Colonic mucosa (tissue), 4 donors: ENCODE measurements at places on chromosomes 2 and 18. TPM values are rescaled to one million over a fixed set of nuclear protein-coding genes. Genes with fewer than 3 reads are reported as not detected.

GRCh38 chr18:56511996-56512395 lies 126.4 kb downstream of the TXNL1 start:
- DNase-seq: no peak
- no peak overlapping the region for H3K27ac ChIP-seq
- no peaks in the 10 kb centered on the region for H3K27me3 ChIP-seq
- no peaks in the 10 kb centered on the region for H3K4me1 ChIP-seq

DNA sequence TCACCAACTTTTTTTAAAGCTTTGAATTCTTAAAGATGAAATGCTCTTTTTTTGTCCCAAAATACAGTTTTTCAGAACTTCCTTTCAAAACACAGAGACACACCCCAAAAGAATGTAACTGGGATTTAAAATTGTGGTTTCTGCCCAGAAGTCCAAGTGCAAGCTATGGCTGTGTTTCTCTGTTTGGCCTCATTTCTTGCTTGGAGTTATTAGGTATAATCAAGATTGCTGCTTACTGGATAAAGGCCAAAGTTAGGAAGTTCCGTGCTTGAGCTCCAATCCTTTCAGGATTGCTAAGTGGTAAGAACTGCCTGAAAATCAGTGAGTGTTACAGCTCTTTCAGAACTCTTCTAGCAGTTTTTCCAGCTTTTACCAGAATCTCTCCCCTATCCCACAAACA lies 16.9 kb downstream of the ZBTB7C start:
- H3K27ac ChIP-seq: no peak overlapping the region
- no peak overlapping the region for H3K4me3 ChIP-seq
- DNase-seq: no peak
- H3K4me1 ChIP-seq: no peaks in the 10 kb centered on the region

Gene GALR1
- 0.16 TPM for total RNA-seq

DNA sequence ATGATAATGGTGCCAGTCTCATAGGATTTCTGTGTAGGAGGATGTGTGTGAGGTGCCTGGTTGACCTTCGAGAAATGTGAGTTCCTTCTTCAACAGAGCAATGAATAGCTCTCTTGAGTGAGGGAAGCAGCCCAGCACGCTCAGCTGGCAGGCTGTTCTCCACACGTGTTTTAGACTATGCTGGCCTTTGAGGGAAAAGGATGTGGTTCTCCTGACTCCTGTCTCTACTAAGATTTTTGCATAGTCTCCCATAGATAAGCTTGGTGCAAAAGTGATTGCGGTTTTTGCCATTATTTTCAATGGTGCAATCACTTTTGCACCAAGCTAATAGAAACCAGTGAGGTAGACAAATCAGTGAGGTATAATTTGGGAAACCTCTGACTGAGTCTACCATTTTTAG lies 284.1 kb downstream of the SLC4A3 start:
- H3K27me3 ChIP-seq: no peaks in the 10 kb centered on the region
- H3K36me3 ChIP-seq: no peaks in the 10 kb centered on the region
- DNase-seq: no peak
- no peak overlapping the region for H3K4me3 ChIP-seq
- no peaks in the 10 kb centered on the region for H3K4me1 ChIP-seq
- no peak overlapping the region for H3K27ac ChIP-seq

DNA sequence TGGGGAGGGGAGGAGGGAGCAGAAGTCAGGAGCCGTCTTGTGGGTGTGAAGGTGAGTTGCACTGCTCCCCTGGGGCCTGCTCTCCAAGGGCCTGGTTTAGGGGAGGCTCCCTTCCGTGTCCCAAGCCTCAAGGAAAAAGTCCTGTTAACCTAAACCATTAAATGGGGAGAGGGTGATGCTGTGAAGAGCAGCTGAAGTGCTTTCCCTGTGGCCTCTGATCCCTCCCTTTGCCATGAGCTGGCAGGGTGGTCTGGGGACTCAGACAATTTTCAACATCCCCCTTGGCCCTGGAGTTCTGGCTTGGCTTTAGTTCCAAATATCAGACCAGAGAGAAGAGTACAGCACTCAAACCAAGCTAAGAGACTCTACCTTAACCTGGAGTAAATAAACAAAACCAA lies 692 bp upstream of the POMC start:
- H3K36me3 ChIP-seq: no peaks in the 10 kb centered on the region
- H3K4me3 ChIP-seq: no peak overlapping the region
- no peak overlapping the region for H3K27ac ChIP-seq
- DNase-seq: no peak

- peaks cover 40% of the 10 kb centered on the region for H3K4me1 ChIP-seq
- peak overlapping the region; percentile 78 for H3K27ac ChIP-seq
- no peak overlapping the region for H3K4me3 ChIP-seq
- no peaks in the 10 kb centered on the region for H3K36me3 ChIP-seq
- DNase-seq: no peak
Measured at GRCh38 chr2:96769814-96770213, 9.1 kb downstream of the CNNM4 start.

GRCh38 chr2:196426122-196426521 lies 213.4 kb upstream of the CCDC150 start:
- H3K36me3 ChIP-seq: no peaks in the 10 kb centered on the region
- DNase-seq: no peak
- H3K27me3 ChIP-seq: no peaks in the 10 kb centered on the region

DNA sequence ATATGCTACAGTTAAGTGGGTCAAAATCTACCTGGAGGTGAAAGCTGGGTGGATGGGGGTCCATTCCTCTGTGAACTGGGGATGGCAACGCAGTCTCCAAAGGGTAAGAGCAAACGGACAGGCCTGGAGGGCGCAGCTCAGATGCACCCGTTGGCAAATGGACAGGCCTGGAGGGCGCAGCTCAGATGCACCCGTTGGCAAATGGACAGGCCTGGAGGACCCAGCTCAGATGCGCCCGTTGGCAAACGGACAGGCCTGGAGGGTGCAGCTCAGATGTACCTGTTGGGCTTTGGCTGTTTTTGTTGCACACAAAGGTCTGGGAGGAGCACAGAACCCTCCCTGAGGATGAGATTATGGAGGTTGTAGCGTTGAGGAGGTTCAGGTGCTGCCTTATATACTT lies 33.7 kb downstream of the RBFA start:
- H3K27me3 ChIP-seq: no peaks in the 10 kb centered on the region
- H3K27ac ChIP-seq: no peak overlapping the region
- H3K4me1 ChIP-seq: no peaks in the 10 kb centered on the region
- H3K36me3 ChIP-seq: no peaks in the 10 kb centered on the region
- no peak for DNase-seq

GRCh38 chr2:221969087-221969829 lies 329.5 kb downstream of the PAX3 start:
- H3K36me3 ChIP-seq: no peaks in the 10 kb centered on the region
- H3K4me3 ChIP-seq: no peak overlapping the region
- no peaks in the 10 kb centered on the region for H3K4me1 ChIP-seq
- H3K27ac ChIP-seq: no peak overlapping the region
- DNase-seq: no peak

Gene AGXT
- 6.1 TPM for total RNA-seq

Gene FAM110C
- total RNA-seq: 20.1 TPM

Gene POTEC
- total RNA-seq: not detected

DNA sequence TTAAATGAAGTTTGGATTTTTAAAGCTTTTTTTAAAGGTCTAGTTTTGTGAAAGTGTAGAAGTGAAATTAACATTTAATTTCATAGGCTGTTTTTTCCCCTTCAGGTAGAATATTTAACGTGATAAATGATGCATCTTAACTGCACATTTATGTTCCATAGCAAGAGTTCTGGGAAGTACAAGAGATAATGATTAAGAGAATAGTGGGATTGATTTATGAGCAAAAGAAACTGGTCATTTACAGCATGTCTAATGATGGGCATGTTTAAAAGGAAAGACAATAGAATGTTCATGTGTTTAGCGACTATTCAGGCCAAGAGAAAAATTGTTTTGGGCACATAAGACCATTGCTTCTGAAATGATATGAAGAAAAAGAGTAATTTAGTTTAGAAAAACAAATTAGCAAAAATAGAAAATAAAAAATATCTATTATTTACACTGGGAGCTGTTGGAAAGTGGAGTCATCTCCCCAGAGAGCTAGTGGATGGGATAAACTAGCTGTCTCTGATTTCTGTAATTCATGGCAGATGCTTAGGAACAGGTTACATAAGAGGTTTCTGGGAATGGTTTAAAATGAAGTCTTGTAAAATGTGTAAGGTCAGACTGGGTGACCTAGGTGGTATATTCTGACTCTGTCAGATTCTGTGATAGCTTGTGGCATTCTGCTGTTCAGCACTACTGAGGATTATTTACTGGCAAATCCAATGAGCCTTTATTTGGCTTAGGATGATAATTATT lies 60.7 kb downstream of the WDR7 start:
- no peak overlapping the region for H3K27ac ChIP-seq
- no peaks in the 10 kb centered on the region for H3K36me3 ChIP-seq
- H3K4me3 ChIP-seq: no peak overlapping the region
- no peaks in the 10 kb centered on the region for H3K27me3 ChIP-seq
- no peak for DNase-seq
- H3K4me1 ChIP-seq: no peaks in the 10 kb centered on the region

GRCh38 chr18:76451396-76452331 lies 43.4 kb downstream of the ZNF516 start:
- H3K27ac ChIP-seq: peak overlapping the region; percentile 76
- no peak for DNase-seq
- peak overlapping the region; percentile 54 for H3K4me3 ChIP-seq
- H3K4me1 ChIP-seq: no peaks in the 10 kb centered on the region
- H3K36me3 ChIP-seq: no peaks in the 10 kb centered on the region

Gene SMARCAL1
- 13.8 TPM for total RNA-seq

DNA sequence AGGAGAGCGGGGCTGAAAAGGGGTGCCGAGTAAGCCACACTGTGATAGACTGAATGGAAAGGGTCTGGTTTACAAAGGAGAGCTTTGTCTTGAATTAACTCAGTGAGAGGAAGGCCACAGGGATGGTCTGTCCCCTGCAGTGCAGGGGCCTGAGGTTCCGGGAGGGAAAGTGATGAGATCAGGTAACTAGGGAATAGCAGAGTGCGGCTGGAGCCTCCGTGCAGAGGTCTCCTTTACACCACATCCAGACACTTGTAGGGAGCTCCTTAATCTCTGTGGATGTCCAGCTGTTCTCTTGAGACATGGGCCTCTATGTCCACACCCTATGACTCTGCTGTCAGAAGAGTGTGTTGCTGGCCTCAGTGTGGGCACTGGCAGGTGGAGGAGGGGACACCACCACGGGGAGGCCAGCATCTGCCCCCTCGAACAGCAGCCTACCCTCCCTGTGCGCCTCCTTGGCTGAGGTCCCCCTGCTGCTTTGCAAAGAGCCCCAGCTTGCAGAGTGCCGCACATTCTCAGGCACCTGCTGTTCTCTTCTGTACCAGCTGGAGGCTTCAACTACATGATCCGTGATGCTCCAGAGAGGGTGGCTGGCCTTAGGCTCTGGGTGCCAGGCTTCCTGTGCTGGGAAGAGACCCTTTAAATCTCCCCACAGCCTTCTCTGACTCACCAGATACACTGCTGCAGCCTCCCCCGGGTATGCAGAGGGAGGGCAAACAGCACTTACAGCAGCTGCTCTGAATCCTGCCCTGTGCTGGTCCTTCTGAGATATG lies 25.9 kb downstream of the ENOSF1 start:
- no peak overlapping the region for H3K27ac ChIP-seq
- no peaks in the 10 kb centered on the region for H3K27me3 ChIP-seq
- no peak for DNase-seq
- H3K4me1 ChIP-seq: no peaks in the 10 kb centered on the region
- no peaks in the 10 kb centered on the region for H3K36me3 ChIP-seq

Gene MYCN
- total RNA-seq: 1.5 TPM

GRCh38 chr18:26546170-26546874 lies 2.0 kb downstream of the KCTD1 start:
- no peaks in the 10 kb centered on the region for H3K36me3 ChIP-seq
- H3K4me3 ChIP-seq: no peak overlapping the region
- no peak for DNase-seq
- H3K27ac ChIP-seq: no peak overlapping the region
- H3K27me3 ChIP-seq: peaks cover 14% of the 10 kb centered on the region

Gene DTNA
- total RNA-seq: 7.5 TPM

GRCh38 chr2:108968619-108969018 lies 20.4 kb downstream of the EDAR start:
- no peaks in the 10 kb centered on the region for H3K27me3 ChIP-seq
- H3K36me3 ChIP-seq: no peaks in the 10 kb centered on the region
- peak; percentile 80 for DNase-seq
- H3K4me3 ChIP-seq: no peak overlapping the region

GRCh38 chr2:36403675-36404230 lies 48.2 kb downstream of the CRIM1 start:
- H3K4me1 ChIP-seq: no peaks in the 10 kb centered on the region
- DNase-seq: no peak
- no peak overlapping the region for H3K27ac ChIP-seq
- no peaks in the 10 kb centered on the region for H3K27me3 ChIP-seq

DNA sequence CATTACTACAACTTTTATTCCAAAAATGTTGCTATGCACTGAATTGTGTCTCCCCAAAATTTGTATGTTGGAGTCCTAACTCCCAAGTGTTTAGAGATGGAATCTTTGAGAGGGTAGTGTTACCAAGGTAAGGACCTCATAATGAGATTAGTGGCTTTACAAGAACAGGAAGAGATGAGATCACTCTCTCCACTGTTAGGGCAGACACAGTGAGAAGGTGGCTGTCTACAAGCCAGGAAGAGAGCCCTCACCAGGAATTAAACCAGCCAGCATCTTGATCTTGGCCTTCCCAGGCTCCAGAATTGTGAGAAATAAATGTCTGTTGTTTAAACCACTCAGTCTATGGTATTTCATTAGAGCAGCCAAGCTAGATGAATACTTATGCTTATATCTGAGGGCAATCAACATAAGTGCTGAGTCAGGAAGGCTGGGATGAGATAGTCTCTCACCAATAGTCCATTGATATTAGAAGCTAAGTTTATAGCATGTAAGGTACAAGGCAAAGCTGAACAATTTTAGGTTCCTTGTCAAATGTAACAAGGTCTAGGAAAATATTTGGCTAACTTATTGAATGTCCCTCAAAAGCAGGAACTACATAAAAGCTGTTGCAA lies 317.6 kb upstream of the REG3G start:
- no peaks in the 10 kb centered on the region for H3K27me3 ChIP-seq
- no peak overlapping the region for H3K4me3 ChIP-seq
- H3K4me1 ChIP-seq: no peaks in the 10 kb centered on the region
- H3K36me3 ChIP-seq: no peaks in the 10 kb centered on the region

Gene FABP1
- total RNA-seq: 2,582 TPM

DNA sequence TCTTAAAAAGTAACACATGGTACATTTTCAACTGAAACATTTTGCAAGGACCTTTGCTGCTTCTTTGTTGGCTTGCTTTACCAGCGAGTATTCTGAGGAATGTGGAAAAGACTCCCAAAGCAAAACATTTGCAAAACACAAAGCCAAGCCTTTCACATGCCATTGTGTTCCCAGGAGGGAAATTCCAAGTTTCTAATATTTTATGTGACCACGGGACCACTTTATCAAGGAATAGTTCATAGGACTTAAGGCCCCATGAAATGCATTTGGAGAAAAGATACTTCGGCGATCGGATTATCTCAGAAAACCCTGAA lies 26.2 kb downstream of the CYP27C1 start:
- no peaks in the 10 kb centered on the region for H3K27me3 ChIP-seq
- no peak overlapping the region for H3K27ac ChIP-seq
- no peaks in the 10 kb centered on the region for H3K36me3 ChIP-seq
- H3K4me1 ChIP-seq: no peaks in the 10 kb centered on the region
- DNase-seq: no peak
